ENCODE measurements at places on chromosomes 13 and 19. TPM values are rescaled to one million over a fixed set of nuclear protein-coding genes. Genes with fewer than 3 reads are reported as not detected.

GRCh38 chr19:29798774-29799497 is 12.9 kb upstream of the CCNE1 start:
- H3K27me3 ChIP-seq, result no peaks in the 10 kb centered on the region
- no peaks in the 10 kb centered on the region for H3K36me3 ChIP-seq
- no peak for DNase-seq
- H3K27ac ChIP-seq, result no peak overlapping the region

- no peaks in the 10 kb centered on the region for H3K27me3 ChIP-seq
- H3K27ac ChIP-seq, result no peak overlapping the region
- no peaks in the 10 kb centered on the region for H3K36me3 ChIP-seq
- DNase-seq, result no peak
- no peaks in the 10 kb centered on the region for H3K4me1 ChIP-seq
Observed at GRCh38 chr13:22903925-22904324, 276.9 kb upstream of the SGCG start.

DNA sequence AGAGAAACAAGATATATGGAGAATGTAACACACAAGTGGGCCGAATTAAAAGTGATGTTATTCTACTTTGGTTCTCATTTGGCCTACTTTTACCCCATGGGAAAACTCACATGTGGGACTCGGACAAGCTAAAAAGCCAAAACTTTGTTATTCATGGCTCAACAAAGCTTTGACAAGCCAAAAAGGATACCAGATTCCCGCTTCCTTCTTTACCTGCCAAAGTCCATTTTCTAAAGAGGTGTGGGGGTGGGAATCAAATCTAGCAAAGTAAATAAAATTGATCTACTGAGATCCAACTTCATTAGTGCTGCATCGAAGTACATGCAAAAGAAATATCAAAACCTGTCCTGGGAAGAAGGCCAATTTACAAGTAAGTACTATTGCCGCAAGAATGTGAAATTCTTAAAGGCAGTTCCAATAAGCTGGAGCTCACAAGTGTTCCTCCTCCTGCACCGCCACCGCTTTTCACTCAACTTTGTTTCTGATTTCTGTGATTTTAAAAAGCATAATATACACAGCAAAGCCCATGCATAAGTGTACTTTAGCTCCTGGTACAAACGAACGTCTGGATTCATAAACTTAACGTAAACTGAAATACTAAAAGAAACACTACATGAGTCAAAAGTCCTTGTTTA is 1.1 kb downstream of the LNX2 start:
- DNase-seq, result peak; percentile 51
- peak overlapping the region; percentile 75 for H3K27ac ChIP-seq
- H3K36me3 ChIP-seq, result peaks cover 4% of the 10 kb centered on the region
- no peaks in the 10 kb centered on the region for H3K27me3 ChIP-seq
- peak overlapping the region; percentile 90 for H3K4me3 ChIP-seq

GRCh38 chr13:50518131-50518530 is 325.4 kb downstream of the DLEU7 start:
- no peaks in the 10 kb centered on the region for H3K27me3 ChIP-seq
- no peak for DNase-seq
- no peak overlapping the region for H3K27ac ChIP-seq
- no peaks in the 10 kb centered on the region for H3K4me1 ChIP-seq

DNA sequence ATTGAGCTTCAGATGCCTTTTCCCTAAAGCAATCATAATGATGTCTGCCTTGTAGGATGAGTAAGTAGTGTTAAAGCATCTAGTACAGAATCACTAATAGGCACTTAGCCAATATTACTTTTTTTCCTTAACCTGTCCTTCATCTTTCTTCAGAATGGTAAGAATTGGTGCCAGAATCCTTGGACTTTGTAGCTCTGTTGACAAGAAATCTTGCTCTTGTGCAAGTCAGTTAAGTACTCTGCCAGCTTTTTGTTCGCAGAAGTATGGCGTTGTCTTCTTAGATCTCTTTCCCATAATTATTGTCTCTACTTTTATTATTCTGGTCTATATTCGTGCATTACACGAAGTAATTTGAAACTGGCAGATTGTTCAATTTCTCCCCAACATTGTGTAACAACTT is 554.5 kb downstream of the PCDH9 start:
- no peaks in the 10 kb centered on the region for H3K36me3 ChIP-seq
- no peak overlapping the region for H3K27ac ChIP-seq
- H3K27me3 ChIP-seq, result no peaks in the 10 kb centered on the region
- H3K4me3 ChIP-seq, result no peak overlapping the region
- no peak for DNase-seq
- peaks cover 6% of the 10 kb centered on the region for H3K4me1 ChIP-seq

- H3K27ac ChIP-seq, result no peak overlapping the region
- peaks cover 23% of the 10 kb centered on the region for H3K27me3 ChIP-seq
- peaks cover 7% of the 10 kb centered on the region for H3K4me1 ChIP-seq
- no peaks in the 10 kb centered on the region for H3K36me3 ChIP-seq
Observed at GRCh38 chr19:33306853-33307792, 4.8 kb upstream of the CEBPA start.

DNA sequence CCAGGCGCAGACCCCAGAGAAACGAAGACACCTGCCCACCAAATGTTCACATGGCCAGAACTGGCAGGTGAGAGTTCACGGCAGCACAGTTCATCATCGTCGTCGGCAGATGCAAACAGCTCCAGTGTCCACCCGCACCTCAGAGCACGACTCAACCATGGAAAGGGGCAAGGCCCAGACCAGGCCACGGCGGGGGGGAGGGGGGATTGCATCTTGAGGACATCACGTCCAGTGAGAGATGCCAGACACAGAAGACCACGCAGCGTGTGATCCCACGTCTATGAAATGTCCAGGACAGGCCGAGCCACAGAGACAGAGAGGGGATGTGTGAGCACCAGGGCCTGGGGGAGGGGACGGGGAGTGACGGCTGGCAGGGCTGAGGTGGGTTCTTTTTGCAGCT is 7.3 kb downstream of the RNF126 start:
- peaks cover under 1% of the 10 kb centered on the region for H3K4me1 ChIP-seq
- DNase-seq, result no peak
- H3K4me3 ChIP-seq, result no peak overlapping the region
- H3K27me3 ChIP-seq, result no peaks in the 10 kb centered on the region
- H3K36me3 ChIP-seq, result peaks cover 15% of the 10 kb centered on the region
- H3K27ac ChIP-seq, result no peak overlapping the region

F2RL3 gene
- total RNA-seq, result 1.2 TPM

ZNF823 gene
- total RNA-seq, result 3.8 TPM

DNA sequence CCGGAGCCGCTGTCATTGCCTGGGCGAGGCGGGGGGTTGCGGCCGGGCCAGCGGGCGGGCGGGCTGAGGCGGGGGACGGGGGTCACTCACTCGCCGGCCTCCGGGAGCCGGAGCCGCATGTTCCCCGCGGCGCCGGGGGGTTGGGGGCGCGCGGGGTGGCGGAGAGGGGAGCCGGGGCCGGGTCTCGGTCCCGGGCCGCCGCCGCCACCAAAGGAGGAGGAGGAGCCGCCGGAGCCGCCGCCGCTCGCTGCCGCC is 149 bp downstream of the MED26 start:
- peak overlapping the region; percentile 90 for H3K4me3 ChIP-seq
- H3K4me1 ChIP-seq, result peaks cover 18% of the 10 kb centered on the region
- DNase-seq, result no peak
- H3K27ac ChIP-seq, result peak overlapping the region; percentile 59

Data from endothelial cell of umbilical vein (primary cell).